ENCODE measurements at places on chromosomes 6 and 20.
A peak's percentile ranks its signal among the peaks of the same experiment; 100 is the strongest.

GRCh38 chr20:5078399-5078958, 41.3 kb downstream of the PCNA start:
- DNase-seq: peak; percentile 26

DNA sequence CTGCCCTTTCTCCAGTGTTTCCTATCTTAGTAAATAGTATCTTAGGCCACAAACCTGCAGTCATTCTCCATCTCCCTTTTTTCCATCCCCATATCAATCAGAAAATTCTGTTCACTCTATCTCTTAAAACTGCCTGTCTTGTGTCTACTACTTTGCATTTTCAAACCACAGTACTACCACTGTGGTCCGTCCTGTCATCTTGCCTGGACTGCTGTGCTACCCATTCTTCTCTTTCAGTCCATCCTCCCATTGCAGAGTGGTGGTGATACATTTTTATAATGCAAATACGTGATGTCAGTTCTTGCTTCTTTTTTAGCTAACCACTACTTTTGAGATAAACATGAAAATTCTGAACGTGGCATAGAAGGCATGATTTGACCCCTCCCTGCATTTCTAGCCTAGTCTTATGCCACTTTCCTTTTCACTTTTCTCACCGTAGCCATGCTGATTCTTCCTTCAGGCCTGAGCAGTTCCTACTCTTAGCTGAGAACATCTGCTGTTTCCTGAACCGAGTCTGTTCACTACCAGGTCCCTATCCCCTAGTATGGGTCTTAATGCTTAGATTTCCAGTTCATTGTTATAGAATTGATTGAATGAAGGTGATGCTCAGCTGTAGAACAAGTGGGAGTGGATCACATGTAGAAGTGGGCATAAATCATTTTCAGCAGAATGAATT, 13.8 kb downstream of the TBPL1 start:
- no peak for DNase-seq

- DNase-seq: no peak
These were observed 127.1 kb upstream of the ZFP64 start for GRCh38 chr20:52318651-52319050.

- DNase-seq: no peak
These were observed 171.2 kb upstream of the BMP5 start for GRCh38 chr6:56046576-56046975.

DNA sequence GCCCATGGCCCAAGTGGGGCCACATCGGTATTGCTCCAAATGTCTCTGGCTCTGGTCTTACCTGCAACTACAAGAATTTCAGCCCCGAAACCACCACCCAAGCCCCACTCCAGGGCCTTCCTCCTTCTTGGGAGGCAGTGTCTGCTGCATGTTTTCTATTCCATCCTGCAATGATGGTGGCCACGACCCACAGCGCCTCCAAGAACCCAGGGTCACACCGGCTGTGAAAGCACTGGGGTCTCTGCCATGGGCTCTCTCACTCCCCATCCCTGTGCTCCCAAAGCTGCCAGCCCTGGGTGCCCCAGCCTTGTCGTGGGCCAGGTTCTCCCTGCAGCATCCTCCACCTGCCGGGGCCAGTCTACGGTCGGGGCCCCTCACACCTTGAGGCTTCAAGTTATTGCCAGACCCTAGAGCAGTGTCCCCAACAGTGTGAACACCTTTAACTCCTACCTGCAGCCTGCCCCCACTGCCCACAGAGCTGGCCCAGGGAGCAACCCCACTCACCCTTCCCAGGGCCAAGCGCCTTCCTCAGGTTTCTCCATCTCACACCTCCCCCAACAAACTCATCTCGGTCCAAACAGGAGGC, 115.4 kb downstream of the JPH2 start:
- no peak for DNase-seq

GRCh38 chr6:12235341-12235740, 54.8 kb upstream of the EDN1 start:
- DNase-seq: no peak

GRCh38 chr6:103893141-103893581, 966.6 kb downstream of the HACE1 start:
- no peak for DNase-seq

DNA sequence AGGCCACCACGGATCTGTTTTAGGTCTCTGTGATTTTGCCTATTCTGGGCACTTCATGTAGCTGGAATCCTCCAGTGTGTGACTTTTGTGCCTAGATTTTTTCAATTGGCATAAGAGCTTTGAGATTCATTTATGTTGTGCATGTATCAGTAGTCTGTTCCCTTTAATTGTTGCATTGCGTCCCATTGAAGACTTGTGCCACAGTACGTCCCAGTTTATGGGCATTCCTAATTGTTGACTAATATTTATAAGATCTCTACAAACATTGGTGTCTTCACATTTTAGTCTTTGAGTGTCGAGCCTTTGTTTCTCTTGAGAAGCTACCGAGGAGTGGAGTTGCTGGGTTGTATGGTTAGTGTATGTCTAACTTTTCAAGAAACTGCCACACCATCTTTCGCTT, 704 bp upstream of the FAM210B start:
- DNase-seq: no peak

GRCh38 chr20:60372822-60373221, 414.6 kb downstream of the CDH26 start:
- no peak for DNase-seq

DNA sequence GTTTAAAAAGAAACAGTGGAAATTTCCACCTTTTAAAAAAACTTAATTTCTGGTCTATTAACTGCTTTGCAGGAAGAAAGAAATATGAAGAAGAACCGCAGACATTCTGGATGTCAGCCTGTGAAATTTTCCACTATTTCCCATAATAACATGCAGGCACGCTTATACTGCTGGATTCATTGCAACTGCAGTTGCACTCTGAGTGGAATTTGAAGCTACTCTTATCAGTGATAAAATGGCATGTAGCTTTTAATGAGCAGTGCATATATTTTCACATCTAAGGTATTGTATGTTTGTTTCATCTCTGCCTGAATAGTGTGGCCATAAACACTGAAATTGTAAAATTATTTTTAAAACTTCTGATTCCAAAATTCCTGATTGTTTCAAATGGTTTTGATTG, 28.2 kb downstream of the NCOA3 start:
- DNase-seq: no peak

DNA sequence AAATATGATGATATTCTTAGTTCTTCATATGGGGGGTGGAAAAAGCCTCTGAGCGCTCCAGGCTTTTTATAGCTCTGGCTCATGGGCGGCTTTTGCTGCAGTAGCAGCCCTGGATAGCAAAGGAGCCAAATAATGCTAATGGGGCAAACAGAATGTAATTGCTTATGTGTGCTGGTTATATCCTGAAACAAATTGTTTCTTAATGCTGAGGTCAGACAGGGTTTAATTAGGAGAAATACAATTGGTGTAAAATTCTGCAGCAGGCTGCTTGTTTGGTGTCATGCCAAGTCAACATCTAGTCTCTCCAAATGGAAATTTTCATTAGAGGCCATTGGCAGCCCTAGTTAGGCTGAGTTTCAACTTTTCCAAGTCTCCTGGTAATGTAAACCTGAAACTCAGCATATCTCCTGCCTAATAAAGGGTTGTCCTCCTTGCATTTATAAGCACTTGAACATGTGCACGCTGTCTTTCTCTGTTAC, 530.1 kb upstream of the NOX3 start:
- DNase-seq: no peak

- no peak for DNase-seq
These were observed 4.8 kb upstream of the RBPJL start for GRCh38 chr20:45301824-45302271.

GRCh38 chr20:11844691-11845090, 73.0 kb upstream of the BTBD3 start:
- no peak for DNase-seq

DNA sequence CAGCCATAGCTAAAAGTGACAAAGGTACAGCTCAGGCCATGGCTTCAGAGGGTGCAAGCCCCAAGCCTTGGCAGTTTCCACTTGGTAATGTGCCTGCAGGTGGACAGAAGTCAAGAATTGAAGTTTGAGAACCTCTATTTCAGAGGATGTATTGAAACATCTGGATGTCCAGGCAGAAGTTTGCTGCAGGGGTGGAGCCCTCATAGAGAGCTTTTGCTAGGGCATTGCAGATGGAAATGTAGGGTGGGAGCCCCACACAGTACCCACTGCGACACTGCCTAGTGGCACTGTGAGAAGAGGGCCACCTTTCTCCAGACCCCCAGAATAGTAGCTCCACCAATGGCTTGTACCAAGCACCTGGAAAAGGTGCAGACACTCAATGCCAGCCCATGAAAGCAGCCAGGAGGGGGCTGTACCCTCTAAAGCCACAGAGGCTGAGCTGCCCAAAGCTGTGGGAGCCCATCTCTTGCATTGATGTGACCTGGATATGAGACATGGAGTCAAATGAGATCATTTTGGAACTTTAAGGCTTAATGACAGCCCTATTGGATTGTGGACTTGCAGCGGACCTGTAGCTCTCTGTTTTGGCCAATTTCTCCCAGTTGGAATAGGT, 1299.4 kb upstream of the MAP3K7 start:
- DNase-seq: no peak

GRCh38 chr20:57714409-57715267, 4.8 kb upstream of the PMEPA1 start:
- no peak for DNase-seq

- DNase-seq: no peak
These were observed 603 bp upstream of the RAB23 start for GRCh38 chr6:57222743-57223077.

GRCh38 chr6:167446971-167447370, 122.1 kb downstream of the TTLL2 start:
- no peak for DNase-seq

GRCh38 chr6:296151-297122, 4.2 kb downstream of the DUSP22 start:
- DNase-seq: no peak

GRCh38 chr20:50258790-50259483, 68.3 kb downstream of the CEBPB start:
- DNase-seq: no peak

DNA sequence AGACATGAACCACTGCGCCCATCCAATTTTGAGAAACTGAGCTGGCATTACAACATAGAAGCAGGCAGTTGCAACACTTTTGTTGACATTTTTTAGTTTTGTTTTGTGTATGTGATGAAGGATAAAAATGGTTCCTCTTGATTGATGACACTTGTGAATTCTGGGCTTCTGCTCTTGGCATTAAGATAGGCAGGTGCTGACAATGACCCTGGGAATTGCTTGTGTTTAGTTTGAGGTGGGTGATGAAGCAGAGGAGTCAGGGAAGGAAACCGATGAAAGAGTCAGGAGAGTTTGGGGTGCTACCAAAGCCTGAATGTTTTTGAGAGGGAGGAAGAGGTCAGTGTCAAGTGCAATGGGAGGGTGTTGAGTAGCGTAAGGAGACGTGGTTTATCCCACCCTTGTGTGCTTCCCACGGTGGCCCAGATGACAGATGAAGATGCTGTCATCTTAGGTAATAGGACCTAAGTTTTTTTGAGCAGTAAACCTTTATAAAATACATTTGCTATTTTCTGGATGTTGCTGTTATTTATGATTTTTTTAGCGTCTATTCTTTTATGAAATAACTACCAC, 19.4 kb downstream of the CDS2 start:
- no peak for DNase-seq

GRCh38 chr20:52941808-52942207, 30.4 kb upstream of the TSHZ2 start:
- no peak for DNase-seq

DNA sequence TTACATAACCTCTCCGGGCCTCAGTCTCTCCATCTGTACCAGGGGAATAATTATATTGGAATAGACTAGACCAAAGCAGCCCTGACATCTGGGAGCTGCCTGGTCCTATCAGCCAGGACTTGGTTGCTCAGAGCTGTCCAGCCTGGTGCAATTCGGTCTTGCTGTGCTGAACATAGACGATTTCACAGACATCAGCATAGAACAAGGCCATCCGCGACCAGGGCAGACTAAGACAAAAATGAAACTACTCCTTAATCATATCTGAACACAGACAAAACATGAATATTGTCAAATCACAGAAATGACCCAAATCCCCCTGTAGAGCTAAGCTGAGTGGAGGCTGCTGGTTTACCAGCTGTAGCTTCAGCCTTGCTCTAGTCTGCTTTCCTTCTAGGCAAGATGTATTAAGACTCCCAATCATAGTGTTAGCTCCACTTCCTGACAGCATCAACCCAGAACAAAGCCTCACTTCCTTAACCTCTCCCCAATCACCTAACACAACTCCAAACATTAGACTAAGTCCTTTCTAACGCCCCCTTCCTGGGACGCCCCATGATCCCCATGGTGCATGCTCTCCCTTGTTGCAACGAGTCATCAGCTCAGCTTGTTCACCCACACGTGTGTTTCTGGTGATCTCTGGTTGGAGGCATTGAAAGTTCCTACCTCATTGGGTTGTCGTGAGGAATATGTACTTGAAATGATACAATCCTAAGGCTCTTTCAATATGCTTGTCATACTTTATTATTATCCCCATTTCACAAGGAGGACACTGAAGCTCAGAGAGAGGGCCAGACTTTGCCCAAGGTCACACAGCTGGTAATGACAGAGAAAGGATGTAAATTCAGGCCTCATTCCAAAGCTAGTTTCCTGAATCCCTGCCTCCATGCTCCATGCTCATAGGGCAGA, 3.5 kb upstream of the MAPK13 start:
- DNase-seq: no peak

DNA sequence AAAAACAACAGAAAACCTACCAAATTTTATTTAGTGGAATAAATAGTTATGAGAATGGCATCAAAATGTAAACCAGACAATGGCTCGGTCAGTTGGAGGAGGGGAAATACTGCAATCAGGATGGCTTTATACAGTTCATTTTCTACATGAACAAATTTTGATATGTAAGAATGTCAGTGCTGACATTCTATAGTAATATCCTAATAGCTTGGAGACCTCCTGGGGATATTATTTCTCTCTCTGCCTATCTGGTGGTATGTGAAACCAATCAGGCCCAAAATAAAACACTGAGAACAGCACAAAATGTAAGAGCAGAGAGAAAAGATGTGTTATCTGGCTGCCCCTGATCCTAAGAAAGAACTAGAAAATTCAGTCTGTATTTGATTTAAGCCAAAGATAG, 327.7 kb downstream of the UBE3D start:
- DNase-seq: no peak

- DNase-seq: no peak
These were observed 388.2 kb upstream of the SYNCRIP start for GRCh38 chr6:86030875-86031274.

DNA sequence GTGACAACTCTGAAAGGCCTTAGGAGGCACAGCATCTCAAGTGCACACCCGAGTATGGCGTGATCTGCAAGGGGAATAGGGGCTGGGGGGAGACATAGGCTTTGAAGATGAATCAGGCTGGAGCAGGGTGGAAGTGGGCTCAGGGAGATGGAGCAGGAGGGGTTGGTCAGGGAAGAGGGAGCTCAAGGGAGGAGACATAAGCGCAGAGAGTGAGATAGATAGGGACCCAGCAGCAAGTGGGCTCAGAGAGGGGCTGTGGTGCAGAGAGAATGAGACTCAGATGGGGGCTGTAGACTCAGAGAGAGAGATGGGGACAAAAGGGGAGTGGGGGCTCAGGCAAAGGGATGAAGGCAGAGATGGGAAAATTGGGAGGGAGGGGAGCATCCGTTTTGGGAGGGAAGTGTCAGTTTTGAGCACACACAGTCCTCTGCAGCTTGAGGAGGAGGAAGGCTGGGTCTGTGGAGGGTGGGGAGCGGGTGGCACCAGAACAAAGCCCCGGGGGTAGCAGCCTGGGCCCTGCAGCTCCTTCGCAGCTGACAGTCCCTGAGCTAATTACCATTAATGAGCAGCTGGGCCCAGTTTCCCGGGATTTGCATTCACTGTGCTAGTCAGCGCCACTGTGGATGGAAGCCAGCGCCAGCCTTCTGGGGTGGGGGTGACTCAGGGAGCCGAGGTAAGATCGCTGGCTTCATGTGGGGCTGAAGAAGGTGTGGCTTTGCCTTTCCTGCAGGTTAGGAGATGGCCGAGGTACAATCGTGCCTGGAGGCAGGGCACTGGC, 18.7 kb downstream of the SRXN1 start:
- no peak for DNase-seq

- no peak for DNase-seq
These were observed 381.7 kb downstream of the BCKDHB start for GRCh38 chr6:80488190-80488589.

Data from stimulated activated CD8-positive, alpha-beta memory T cell treated with anti-CD3 and anti-CD28 coated beads, Interleukin-15, amount 100 ng/mL, for 24 hours (primary cell).